ENCODE measurements at places on chromosomes 13 and 19.

- peak; percentile 93 for DNase-seq
Observed at GRCh38 chr19:3459089-3459881, 21.0 kb downstream of the SMIM24 start.

DNA sequence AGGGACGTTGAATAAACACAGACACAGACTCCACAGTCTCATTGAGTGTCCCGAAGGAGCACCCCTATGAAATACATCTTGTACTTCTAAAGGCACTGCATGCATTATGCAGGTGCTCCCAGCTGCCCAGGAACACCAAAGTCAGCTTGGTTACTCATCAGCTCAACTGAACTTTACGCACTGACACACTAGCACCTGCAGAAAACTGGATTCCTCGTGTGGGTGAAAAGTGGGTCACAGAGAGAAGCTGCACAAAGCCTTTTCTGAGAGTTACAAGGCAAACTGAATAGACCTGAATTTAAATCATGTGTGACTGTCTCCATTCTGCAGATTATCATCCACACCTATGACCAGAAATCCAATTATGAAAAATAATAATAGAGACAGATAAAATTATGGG lies 527.5 kb upstream of the NBEA start:
- no peak for DNase-seq

DNA sequence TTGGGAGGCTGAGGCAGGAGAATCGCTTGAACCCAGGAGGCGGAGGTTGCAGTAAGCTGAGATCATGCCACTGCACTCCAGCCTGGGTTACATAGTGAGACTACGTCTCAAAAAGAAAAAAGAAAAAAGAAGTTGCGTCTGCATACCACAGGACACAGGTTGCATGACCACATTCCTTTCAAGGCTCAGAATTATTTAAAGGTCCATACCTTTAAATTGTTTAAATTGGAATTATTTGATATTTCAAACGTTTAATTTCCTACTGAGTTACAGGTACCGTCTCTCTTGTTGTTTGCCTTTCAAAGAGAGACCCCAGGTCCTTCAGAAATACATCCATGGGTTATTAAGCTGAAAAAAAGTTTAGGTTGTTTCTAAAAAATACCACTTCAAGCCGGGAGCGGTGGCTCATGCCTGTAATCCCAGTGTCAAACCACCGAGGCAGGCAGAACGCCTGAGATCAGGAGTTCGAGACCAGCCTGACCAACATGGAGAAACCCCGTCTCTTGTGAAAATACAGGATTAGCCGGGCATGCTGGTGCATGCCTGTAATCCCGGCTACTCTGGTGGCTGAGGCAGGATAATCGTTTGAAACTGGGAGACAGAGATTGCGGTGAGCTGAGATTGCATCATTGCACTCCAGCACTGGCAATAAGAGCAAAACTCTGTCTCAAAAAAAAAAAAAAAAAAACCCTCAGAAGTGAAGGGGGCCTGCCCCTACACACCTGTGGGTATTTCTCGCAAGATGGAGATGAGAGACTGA lies 18.6 kb downstream of the ZNF816 start:
- DNase-seq, result no peak

GRCh38 chr19:3982701-3983541 lies 2.3 kb downstream of the EEF2 start:
- DNase-seq, result no peak

DNA sequence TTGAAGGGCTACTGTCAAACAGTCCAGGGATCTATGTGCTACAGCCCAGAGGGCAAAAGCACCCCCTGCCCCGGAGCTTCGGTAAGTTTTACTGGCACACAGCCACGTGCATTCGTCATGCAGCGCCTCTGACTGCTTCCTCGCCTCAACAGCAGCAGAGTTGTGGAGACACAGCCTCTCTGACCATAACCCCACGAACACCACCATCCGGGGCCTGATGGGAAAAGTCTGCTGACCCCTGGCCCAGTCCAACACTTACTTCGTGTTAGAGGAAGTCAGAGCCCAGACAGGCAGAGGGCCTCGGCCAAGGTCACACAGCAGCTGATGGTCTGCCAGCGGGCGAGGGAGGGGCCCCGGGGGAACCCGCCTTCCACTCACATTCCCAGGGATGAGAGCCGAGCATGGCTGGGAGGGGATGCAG lies 5.1 kb downstream of the CBARP start:
- DNase-seq, result no peak

GRCh38 chr13:97911311-97912138 lies 42.0 kb upstream of the IPO5 start:
- DNase-seq, result no peak

DNA sequence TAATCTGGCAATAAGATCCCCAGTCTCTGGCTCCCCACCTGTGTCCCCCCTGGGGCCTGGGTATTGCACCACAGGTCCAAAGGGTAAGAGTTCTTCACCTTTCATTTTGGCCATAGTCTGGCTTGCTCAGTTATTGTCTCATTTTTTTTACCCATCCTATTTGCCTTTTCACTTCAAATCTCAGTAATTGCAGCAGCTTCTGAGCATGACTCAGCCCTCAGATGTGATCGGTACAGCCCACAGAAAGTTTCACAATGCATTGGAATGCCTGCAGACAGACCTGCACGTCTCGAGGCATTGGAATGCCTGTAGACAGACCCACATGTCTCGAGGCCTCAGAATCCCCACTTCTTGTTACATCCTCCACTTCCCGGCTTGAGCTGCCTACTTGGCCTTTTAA lies 173.6 kb downstream of the NUFIP1 start:
- peak; percentile 98 for DNase-seq

DNA sequence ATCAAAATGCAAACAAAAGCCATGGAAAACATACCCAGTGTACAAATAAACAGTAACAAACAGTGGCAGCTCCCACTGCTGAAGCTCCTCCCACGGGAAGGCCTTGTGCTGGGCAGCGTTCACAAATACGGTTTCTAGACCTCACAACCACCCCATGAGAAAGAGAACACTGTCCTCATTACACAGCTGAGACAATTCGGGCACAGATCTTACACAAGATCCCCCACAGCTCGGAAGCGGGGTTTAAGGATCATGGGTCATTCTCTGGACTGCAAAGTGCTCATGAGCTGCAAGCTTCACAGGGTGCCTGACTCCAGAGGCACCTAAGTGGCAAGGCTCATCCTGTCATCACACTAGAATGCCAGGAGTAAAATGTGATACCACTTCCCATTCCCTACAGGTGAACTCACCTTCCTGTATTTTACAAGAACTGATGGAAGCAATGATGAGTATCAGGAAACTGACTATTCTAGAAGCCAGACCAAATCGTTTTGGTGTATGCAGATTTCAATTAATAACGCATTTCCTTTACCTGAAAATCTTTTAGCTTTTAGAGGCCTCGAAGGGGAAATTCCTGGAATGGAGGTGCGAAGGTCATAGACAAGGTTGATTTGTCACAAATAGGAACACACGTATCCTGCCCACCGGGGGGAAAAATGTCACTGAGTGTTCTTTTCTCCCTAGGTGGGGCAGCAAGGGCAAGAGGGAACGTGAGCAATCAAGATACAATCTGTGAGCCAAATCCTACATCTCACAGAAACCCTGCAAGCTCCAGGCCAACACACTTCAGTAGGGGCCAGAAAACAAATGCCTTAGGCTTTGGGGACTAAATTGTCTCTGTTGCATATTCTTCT lies 41.2 kb downstream of the STK24 start:
- DNase-seq, result no peak

GRCh38 chr13:49052813-49053212 lies 77.1 kb downstream of the FNDC3A start:
- peak; percentile 9 for DNase-seq

- peak; percentile 83 for DNase-seq
Observed at GRCh38 chr13:44819245-44819644, 170.0 kb downstream of the NUFIP1 start.

GRCh38 chr13:18232994-18233782 lies 948.4 kb downstream of the TUBA3C start:
- DNase-seq, result no peak

GRCh38 chr19:47056411-47056810 lies 8.0 kb upstream of the TMEM160 start:
- no peak for DNase-seq

- DNase-seq, result no peak
Observed at GRCh38 chr19:50626795-50627194, 12.9 kb downstream of the SYT3 start.

DNA sequence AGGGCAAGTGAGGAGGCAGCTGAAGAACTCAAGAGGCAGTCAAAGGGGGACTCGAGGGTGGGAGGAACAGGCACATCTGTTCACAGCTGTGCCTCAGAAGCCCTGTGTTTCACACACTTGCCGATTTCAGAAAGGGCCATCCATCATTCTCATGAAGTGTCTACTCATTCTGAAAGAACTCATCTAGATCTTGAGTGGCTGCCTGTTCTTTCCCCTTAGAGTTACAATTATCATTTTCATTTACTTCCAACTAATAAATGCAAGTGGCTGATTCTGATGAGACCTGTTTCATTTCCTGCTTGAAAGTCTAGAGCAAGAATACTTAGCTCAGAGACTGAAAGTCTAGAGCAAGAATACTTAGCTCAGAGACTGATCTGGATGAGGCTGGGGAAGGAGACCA lies 1145.1 kb downstream of the UQCRFS1 start:
- no peak for DNase-seq

GRCh38 chr19:43755256-43755801 lies 567 bp upstream of the SMG9 start:
- no peak for DNase-seq

DNA sequence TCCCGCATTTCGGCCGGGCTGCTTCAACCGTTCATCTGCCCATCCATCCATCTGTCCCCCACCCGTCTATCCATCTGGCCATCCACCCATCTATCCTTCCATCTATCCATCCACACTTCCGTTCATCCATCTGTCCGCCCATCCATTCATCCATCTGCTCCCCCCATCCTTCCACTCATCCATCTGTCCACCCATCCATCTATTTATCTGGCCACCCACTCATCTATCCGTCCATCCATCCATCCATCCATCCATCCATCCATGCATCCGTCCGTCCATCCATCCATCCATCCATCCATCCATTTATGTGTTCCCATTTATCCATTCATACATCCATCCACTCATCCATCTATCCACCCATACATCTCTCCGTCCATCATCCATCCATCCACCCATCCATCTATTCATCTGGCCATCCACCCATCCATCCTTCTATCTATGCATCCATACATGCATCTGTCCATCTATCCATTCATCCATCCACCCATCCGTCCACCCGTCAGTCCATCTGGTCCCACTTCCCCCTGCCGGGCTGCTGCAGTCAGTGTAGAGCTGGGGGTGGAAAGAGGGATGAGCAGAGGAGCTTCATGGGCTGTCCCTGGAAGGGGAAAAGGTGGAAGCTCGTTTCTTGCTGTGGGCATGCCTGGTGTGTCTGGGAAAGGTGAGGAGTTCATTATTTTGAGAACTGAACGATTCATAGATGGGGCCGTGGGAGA lies 722 bp downstream of the HSD11B1L start:
- DNase-seq, result no peak

DNA sequence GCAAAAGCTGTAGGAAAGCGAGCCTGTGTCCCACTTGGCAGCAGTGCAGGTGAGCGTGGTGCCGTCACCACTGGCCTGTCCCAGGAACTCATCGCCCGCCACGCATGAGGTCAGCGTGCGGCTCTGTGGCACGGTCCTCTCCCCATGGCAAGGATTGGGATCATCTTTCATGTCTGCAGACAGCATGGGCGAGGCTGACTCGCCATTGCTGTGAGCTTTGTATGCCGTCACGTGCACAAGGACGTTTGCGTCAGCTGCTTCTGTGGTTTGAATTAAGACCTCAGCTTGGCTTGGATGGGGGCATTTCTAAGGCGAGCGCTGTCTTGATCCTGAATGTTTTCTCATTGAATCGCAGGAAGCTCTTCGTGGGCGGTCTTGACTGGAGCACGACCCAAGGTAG lies 9.8 kb downstream of the DAZAP1 start:
- peak; percentile 88 for DNase-seq

DNA sequence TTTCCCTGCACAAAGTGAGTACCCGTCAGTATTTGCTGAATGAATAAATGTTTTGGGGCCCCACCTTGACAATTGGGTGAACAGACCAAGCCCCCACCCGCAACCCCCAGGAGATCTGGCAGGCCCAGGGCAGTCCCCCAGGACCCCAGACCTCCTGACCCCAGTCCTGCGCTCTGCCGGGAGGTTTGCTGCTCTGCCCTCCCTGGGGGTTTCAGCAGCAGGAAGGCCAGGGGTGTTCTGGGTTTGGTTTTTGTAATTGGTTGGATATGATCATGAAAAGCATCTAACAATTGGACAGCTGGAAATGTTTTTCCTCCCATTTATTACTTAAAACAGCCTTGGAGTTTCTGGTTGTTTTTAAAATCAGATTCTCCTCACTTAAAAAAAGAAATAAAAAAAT lies 193.8 kb downstream of the URI1 start:
- no peak for DNase-seq

DNA sequence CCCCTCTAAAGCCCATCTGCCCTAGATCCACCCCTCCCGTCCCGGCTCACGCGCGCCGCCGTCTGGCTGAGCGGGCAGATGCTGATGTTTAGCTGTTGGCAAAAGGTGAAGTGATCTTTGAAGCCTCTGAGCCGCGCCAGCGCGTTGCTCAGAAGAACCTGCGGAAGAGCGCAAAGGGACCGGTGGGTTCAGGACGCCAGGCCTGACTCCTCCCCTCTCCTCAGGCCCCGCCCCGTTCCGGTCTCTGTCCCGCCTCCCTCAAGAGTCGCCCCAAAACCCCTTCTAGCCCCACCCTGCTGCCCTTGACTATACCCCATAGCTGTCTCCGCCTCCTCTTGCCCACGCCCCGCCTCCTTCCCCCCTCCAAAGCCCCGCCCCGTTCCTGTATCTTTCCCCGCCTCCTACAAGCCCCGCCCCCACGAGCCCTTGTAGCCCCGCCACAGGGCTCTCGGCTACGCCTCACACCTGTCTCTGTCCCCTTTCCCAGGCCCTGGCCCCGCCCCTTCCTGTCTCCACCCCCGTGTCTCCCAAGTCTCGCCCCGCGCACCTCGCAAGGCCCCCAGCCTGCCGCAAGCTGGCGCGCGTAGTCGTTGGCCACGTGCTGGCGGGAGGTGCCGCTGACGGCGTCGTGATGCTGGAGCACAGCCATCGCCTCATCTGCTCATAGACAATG lies 9.5 kb downstream of the MAN2B1 start:
- DNase-seq, result no peak

GRCh38 chr13:30354493-30355383 lies 47.4 kb upstream of the KATNAL1 start:
- no peak for DNase-seq

GRCh38 chr19:48991873-48992580 lies 1.1 kb downstream of the GYS1 start:
- peak; percentile 41 for DNase-seq

DNA sequence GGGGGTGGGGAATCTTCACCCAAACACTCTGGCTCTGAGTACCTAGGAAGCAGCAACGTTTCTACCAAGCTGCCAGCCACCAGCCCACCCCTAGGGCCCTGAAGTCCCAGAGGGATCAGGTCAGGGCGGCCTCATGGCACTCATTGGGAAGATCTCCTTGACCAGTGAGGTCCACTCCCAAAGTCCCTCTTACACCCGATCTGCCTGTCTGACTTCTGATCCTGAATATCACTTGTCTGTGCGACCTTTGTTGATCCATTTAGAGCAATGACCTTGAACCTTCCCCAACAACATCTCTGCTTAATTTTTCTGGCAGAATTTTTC lies 2.1 kb upstream of the GNA15 start:
- DNase-seq, result no peak
